ENCODE measurements at places on chromosomes 2 and 18.

DNA sequence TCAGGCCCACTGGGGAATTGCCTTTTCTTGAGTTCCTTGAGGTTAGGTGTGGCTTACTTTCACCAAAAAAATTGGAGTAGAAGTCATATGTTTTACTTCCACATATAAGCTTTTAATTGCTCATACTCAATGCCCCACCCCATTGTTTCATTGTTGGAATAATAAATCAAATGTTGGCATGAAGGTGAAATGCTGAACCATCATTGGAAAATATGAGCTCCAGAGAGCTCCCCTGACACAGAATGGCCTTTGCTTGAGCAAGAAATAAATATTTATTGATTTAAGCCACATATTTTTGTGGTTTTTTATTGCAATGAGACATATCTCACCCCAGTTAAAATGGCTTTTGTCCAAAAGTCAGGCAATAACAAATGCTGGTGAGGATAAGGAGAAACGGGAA is 167.3 kb upstream of the SRD5A2 start:
- no peak for DNase-seq

DNA sequence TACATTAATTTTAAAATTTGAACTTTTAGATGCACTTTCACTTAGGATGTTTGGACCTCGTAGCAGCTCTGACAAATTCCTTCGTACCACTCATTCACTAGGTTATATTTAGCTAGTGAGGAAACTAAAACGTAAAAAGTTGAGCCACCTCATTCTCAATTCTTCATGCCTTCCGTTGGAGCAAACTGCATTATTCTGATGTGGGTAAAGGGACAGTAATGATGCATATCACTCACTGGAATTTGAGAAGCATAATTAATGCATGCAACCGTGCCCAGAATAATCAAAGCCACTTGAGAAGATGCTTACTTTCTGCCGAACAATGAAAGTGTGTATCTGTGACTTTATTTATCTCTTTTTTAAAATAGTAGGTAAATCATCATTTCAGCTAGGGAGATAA is 2.2 kb downstream of the CNOT9 start:
- no peak for DNase-seq

- no peak for DNase-seq
These were observed 174.6 kb upstream of the GALNT5 start for GRCh38 chr2:157082950-157083349.

- no peak for DNase-seq
These were observed 164.7 kb downstream of the ZBTB7C start for GRCh38 chr18:48244530-48244929.

DNA sequence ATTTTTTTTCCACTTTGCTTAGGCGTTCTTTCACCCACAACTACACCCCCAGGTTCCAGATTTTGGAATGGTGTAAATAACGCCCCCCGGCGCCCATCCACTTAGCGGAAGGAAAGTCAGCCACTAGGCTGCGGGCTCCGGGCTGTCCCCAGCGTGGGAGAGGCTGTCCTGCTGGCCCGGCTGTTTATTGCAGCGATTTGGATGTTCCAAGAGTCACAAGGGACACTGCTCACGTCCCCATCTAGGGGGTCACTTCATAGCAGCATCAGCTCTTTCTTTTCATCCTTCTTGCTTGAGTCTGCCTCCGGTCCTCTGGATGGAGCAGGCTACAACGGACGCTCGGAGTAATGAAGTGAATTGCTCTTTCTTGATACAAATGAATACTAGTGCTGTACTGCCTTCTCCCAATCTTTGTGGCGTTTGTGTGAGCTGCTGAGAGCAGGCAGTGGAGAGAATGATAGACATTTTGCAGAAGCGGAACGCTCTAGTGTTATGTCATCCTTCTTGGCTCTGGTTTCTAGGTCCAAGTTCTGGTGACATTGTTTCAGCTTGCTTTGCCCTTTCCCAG is 50.7 kb upstream of the PAIP2B start:
- DNase-seq, result no peak

DNA sequence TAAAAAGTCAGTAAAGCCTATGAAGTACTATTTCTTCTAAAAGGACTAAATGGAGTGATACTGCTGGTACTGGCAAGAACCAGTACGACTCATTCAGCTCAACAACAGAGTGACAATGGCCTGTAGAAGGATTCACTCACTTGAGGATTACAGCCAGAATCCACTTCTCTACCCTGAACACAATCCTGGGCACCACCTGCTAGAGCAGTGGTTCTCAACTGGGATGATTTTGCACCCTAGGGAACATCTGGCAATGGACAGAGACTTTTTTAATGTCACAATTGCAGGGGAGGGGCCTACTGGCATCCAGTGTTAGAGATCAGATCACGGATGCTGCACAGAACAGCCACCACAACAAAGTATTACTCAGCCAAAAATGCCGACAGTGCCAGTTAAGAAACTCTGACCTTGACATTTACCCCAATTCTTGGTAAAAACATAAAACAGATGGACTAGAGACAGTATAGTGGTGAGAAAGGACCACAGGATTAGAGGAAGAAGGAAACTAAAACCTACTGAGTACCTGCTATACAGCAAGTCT is 5.0 kb downstream of the SPIRE1 start:
- no peak for DNase-seq

DNA sequence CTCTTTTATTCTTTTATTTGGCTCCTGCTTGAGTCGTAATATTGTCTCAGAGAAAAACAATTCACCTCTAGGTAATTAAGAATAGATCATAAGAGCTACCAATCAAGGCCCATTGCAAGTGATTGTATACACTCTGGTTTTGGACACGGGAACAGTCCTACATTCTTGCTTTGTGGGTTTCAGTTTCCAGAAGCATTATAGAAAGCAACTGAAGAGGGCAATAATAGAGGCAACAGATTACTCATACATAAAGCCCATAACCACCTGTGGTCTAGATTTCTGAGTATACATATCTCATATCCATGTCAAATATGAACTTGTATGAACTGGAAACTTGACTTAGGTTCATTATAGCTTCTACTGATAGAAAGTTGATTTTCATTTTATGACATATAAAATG is 65.4 kb downstream of the DIS3L2 start:
- DNase-seq, result no peak

DNA sequence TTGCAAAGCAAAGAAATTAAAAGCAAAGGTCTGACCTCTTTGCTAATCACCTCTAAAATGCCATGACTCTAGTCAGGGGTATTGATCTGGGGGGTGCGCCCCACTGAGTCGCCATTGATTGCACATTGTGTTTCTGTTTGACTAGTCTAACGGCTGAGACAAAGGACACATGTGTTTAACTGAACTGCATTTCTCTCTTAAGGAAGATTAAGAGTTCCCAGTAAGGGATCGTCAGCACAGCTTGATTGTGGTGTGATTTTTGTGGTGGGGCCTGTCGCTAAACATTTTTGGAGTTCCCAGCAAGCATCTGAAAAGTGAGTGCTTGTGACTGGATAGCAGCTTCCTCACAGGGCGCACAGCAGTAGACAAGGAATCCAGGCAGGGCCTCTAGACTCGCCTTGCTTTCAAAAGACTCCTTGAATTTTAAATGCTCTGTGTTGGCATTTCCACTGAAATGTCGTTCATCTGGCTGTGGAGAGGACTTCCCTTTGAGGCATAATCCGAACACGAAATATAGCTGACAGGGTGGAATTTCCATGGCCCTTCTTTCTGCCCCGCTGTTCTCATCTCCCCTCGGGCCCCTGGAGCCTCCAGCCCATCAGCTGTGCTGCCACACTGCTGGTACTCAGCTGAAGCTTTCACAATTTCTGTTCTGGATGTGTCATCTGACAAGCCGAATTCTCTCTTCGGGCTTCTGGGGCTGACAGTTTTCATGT is 126.3 kb downstream of the FAM168B start:
- DNase-seq, result no peak

DNA sequence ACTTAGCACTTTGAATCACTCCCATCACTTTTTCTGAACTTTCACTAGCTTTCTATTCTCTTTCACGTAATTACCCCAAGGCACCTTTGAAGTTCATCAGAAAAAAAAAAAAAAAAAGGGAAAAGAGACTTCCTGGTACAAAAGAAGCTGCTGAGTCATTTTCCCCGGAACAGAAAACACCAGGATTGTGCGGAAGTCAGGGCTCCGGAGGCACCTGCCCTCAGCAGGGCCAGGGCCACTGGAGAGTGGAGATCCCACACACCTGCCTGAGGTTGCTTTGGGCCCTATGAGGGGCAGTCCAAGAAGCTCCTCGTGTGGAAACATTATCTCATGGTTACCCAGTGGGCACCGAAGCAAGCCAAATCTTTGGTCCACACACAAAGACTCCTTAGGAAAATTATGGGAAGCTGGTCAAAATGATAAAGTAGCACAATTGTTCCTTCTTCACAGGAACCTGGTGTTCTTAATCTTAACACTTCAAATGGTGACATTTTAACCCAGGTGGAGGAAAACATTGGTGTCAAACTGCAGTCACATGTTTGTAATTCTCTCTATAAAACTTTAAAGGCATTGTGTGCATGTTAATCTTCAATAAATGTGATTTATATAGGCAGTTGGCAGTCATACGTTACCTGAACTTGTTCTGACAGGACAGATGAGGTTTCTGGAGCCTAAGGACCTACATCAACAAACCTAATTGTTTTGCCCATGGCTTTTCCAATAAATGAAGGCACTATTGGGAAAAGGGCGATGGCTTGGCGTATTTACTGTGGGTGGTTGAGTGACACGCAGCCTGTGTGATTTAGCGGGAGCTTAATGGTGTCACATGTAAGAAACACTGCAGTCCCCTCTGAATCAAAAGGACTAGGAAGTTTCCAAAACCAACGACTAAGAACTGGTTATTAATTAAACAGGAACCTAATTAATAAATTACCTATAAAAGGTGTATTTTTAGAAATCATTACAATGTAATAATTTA is 23.4 kb upstream of the FAM110C start:
- DNase-seq, result no peak

GRCh38 chr2:38440655-38441054 is 63.6 kb upstream of the ATL2 start:
- DNase-seq, result no peak

DNA sequence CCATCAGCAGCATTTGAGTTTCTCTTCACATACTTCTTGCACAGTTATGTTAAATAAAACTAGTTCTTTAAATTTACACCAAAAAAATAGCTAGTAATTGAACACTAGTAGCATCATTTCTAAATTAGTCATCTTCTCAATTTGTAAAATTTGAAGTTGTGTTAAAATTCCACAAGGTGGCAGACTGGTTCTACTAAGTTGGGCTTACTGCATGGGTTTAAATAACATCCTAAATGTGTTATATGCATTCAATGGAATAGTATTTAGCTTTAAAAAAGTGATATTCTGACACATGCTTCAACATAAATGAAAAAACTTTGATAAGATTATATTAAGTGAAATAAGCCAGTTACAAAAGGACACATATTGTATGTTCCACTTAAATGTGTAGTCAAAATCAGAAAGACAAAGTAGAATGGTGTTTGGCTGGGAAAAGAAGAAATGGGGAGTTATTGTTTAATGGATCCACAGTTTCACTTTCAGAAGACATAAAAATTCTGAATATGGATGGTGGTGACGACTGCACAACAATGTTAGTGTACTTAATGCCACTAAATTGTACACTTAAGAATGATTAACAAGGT is 28.7 kb upstream of the RPRD1A start:
- DNase-seq, result no peak

DNA sequence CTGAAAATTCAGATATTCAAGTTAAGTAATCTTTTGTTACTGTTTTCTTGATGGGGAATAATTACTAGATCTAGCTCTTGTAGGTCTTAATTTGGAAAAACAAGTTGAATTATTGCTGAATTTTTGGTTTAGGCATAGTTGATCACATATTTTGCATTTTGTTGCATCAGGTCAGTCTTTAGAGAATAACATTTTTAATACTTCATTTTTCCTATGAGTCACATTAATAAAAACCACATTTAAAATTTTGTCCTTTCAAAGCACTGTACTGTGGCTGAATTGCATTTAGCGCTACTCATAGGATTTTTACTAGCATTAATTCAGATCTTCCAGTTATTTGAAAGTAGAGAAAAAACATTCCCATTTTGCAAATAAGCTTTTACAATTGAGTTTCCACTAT is 23.2 kb downstream of the MAP4K4 start:
- DNase-seq, result no peak
